ENCODE measurements at places on chromosomes 2 and 18.

DNA sequence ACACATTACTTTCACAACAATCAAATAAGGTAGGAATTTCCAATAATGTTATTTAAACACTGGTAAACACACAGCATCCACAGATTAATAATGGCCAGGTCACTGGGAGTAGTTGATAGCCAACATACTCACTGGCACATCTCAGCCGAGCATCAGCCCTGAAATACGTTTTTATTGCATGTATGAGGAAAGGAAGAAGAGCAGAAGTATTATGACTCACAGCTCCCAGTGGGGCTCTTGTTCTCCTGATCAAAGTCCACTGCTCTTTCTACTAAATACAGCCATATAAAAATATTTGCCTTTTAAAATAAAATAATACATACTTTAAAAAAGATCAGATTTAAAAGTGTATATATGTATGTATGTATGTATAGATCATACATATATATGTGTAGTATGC, 999.6 kb downstream of the SUCLG1 start:
- no peak for DNase-seq

DNA sequence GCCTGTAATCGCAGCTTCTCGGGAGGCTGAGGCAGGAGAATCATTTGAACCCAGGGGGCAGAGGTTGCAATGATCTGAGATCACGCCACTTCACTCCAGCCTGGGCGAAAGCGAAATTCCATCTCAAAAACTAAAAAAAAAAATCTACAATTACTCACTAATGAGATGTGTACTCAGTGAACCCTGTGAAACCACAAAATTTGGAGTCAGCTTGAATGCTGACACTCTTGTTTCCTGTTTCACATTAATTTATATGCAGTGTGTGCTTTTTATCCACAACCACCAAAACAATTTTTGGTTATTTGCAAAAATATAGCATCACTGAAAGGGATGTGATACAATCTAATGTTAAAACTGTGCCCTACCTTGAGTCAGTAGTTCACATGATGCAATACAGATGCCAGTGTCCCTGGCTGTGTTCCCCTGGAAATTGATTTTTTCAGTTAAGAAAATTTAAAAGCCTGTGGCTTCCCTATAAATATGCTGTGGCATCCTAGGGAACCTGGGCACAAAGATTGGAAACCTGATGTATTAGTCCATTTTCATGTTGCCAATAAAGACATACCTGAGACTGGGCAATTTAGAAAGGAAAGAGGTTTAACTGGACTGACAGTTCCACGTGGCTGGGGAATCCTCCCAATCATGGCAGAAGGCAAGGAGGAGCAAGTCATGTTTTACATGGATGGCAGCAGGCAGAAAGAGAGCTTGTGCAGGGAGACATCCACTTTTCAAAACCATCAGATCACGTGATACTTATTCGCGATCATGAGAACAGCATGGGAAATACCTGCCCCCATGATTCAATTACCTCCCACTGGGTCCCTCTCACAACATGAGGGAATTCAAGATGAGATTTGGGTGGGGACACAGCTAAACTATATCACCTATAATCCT, 337.5 kb upstream of the NT5C1B start:
- DNase-seq, result no peak

DNA sequence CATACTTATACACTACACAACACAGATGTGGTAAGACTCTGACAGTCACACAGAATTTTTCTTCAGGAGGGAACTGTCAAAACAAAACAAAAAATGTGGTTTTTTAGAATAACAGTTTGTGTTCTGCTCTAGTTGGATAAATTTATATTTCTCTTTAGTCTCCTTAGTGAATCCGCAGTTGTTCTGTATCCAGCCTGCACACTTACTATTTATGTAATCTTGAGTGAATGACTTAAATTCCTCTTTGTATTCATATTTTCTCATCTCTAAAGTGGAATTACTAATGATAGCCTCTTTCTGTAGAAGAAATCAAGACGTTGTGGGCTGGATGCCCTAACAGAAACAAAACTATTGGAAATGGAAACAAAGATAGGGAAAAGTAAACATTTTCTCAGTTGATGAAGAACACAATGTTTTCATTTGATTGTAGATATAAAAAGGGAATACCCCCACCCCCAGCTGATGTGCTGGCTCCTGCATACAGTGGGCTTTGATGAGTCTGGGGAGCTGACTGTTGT, 375.2 kb downstream of the TRIB2 start:
- no peak for DNase-seq

GRCh38 chr2:102703748-102704147, 58.1 kb upstream of the TMEM182 start:
- no peak for DNase-seq

DNA sequence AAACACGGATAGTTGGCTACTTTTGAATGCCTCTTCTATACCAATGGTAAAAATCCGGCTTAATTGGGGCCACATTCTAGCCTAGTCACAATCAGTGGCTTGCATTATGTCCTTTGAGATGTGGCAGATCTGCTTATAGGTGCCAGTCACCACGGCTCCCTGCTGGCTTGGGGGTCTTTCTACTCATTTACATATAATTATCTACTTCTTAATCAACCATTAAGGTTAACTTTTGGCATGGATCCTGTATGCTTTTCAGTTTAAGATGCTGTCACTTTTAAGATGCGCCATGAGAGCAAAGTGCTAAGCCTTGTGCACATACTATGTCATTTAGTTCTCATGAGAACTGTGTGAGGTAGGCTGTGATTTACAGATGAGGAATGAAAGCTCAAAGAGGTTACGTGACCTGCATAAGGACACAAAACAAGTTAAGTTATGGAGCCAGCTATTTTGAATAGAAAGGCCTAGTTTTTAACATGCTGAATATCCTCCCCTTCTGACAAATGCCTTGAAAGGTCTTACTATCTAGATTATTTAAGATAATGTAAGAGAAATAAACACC, 4.1 kb downstream of the NEDD4L start:
- no peak for DNase-seq

DNA sequence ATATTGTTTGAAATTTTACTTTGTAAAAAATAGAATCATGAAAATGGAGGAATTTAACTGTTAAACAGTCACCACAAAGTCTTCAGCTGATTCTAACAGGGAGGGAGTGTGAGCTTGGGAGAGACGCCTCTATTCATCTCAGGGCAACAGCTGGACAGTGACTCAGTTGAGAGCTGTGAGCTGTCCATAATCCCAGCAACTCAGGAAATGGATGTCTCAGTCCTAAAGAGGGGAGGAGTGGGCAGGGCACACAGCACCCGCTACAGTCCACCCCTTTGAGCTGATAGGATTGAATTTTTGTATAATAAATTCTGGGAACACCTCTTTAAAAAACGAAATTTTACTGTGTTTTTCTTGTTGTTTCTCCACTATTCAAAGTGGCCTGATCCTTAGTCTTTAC, 255.1 kb upstream of the THUMPD2 start:
- DNase-seq, result no peak

- no peak for DNase-seq
These were observed 167.1 kb upstream of the RBMS1 start for GRCh38 chr2:160660741-160661140.

- no peak for DNase-seq
These were observed 322.9 kb upstream of the HS6ST1 start for GRCh38 chr2:128641421-128642080.

GRCh38 chr2:135603543-135603942, 72.3 kb downstream of the R3HDM1 start:
- DNase-seq, result no peak

GRCh38 chr2:207625014-207625907, at the start of gene METTL21A:
Gene METTL21A (minus strand): TSS chr2:207625394. CDS start chr2:207624375, 1,019 bp downstream.
- DNase-seq, result peak; percentile 44

- no peak for DNase-seq
These were observed 36.1 kb downstream of the SDC1 start for GRCh38 chr2:20188851-20189250.

DNA sequence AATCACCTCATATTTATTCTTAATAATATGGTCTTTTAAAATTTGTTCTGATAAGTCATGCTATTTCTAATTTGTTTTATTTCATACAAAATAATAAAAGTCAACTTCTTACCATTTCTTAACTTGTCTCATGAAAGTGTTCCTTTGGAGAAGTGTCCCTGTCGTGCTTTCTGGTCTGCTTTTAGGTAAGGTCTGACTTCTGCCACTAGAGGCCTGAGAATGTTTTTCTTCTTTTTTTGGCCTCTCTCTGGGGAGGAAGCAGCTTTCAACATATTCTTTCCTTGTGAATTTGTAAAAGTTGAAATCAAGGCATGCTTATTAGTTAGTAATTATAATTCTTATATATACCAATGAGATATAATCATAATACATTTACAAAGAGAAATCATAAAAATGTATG, 39.4 kb downstream of the MAP2 start:
- no peak for DNase-seq

GRCh38 chr2:29110916-29111535, 4.2 kb upstream of the CLIP4 start:
- DNase-seq, result no peak

GRCh38 chr18:49651033-49651432, 89.2 kb downstream of the LIPG start:
- DNase-seq, result no peak

- no peak for DNase-seq
These were observed 31.0 kb downstream of the RNF125 start for GRCh38 chr18:32049393-32050171.

DNA sequence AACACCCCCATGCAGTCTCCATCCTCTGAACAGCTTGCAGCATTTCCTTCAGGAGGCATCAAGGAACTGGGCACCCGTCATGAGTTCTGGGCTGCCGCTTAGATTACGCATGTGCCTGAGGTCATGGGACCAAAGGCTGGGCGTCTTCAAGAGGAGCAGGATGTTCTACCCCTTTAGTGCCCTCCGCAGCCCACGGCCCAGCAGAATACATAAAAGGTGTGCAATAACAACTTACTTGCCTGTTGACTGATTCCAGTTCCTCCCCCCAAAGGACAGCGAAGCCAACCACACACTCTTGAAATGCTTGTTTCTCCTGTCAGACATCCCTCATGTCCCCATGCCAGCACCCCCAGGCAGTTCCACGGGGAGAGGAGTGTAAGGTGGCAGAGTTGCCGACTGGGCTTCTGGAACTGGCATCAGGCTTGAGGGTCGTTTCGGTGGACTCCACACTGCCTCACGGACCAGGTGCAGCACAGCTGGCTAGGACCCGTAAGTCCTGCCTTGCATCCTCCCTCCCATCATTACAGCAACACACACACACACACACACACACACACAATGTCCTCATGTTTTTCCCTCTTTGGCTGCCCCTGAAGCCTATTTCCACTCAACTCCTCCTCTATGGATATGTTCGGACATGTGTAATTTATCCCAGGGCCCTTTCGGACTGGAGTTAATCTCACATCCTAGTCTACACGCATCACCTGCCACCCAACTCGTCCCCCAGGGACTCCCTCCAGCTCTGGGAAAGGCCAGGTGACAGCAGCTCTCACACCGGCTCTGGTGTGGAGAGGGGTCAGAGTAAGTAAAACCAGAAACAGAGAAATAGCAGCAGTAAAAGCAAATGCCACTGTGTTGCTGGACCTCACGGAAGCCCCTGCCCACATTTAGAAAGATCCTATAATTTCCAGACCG, 200.7 kb downstream of the BCL11A start:
- no peak for DNase-seq

GRCh38 chr2:152730591-152731333, 12.3 kb downstream of the ARL6IP6 start:
- no peak for DNase-seq

GRCh38 chr2:96109361-96109680, 7.0 kb downstream of the ADRA2B start:
- DNase-seq, result no peak

DNA sequence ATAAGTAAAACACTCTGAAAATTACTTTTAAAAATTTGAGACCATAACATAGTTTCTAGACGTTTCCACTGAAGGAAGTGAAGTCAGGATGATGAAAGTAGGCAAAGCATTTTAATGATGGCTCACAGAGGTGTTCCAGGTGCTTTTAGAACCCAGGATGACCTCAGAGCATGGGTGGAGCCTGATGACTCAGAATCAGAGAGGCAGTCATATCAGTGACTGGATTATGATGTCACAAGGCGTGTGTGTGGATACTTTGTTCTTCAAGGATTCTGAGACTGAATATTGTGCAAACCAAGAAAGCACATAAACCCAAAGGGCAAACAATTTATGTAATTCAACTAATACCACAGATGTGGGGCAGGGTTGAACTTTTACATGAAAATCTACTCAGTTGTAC, 208.0 kb upstream of the FBXO11 start:
- DNase-seq, result no peak

GRCh38 chr2:20771299-20771698, 51.6 kb downstream of the LDAH start:
- no peak for DNase-seq

DNA sequence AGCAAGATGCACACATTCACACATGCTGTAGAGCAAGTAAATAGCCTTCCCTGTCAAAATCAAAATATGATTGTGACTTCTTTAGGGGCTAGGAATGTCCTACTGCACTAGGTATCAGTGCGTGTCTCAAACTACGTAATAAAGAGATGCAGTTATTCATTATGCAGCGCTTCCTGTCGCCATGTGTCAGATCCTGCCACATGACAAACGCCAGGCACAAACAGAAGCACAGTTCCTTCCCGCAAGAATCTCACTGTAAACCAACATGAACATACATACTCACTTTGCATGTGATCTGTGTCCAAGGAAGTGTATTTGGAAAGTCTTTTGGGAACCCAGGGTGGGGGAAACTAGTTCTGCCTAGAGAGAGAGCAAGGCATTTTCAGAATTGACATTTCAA, 599.9 kb downstream of the RNF144A start:
- no peak for DNase-seq

GRCh38 chr2:145617906-145618305, 1098.0 kb upstream of the ZEB2 start:
- DNase-seq, result no peak

GRCh38 chr18:62584241-62585120, 61.7 kb downstream of the ZCCHC2 start:
- DNase-seq, result peak; percentile 9

GRCh38 chr18:24914171-24914525, 437.8 kb downstream of the ZNF521 start:
- DNase-seq, result no peak
